Esophagus muscularis mucosa (tissue), 4 donors: ENCODE measurements at places on chromosomes 4 and X. TPM values are rescaled to one million over a fixed set of nuclear protein-coding genes. Genes with fewer than 3 reads are reported as not detected.
A peak's percentile ranks its signal among the peaks of the same experiment; 100 is the strongest.

SRPX gene
- 40.7 TPM for total RNA-seq

ATP1B4 gene
- not detected for total RNA-seq

ELOVL6 gene
- 2.1 TPM for total RNA-seq

LETM1 gene
- total RNA-seq, result 34.7 TPM

IRS4 gene
- total RNA-seq, result not detected

GPM6B gene
- 37.8 TPM for total RNA-seq

DCAF4L1 gene
- 0.29 TPM for total RNA-seq

SMIM10 gene
- total RNA-seq, result 8.9 TPM

AKAP4 gene
- not detected for total RNA-seq

XK gene
- 8.4 TPM for total RNA-seq

DNA sequence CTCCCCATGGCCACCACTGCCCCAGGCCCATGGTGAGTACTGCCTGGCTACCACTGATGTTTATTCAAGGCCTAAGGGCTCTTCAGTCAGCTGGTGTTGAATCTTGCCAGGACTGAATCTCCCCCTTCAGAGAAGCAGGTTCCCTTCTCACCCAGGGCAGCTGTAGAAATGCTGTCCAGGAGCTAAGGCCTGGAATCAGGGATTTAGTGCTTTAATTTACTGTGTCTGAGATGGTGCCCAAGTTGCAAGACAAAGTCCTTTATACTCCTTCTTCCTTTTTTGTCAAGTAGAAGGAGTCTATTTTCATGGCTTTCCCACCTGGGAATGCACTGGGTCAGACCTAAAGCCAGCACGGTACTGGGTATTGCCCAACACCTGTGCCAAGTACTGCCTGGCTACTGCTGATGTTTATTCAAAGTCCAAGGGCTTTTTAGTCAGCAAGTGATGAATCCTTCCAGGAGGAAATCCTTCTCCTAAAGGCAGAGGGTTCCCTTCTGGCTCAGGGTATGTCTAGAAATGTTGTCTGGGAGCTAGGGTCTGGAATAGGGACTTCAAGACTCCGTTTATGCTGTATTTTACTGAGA, 117.6 kb upstream of the ATOH1 start:
- no peak overlapping the region for H3K4me3 ChIP-seq
- no peaks in the 10 kb centered on the region for H3K36me3 ChIP-seq
- H3K27ac ChIP-seq, result no peak overlapping the region
- no peaks in the 10 kb centered on the region for H3K4me1 ChIP-seq

DNA sequence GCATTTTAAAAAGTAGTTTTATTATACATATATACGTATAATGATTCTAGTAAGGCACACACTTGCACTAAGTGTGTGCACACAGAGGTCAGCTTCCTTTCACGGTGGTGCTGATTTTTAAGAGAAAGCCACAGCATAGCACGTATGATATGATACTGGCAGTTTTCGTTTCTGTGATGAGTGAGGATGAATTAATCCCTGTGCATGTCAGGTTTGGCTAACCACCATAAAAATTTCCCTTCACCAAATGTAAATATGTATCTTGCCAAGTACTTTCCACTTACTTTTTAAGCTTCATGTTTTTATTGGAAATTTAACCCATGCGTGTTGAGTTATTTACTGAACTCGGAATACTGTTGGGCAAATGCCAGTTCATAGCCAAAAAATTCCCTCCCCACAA, 84.6 kb downstream of the SYNPO2 start:
- H3K36me3 ChIP-seq, result no peaks in the 10 kb centered on the region
- no peaks in the 10 kb centered on the region for H3K27me3 ChIP-seq
- peak overlapping the region; percentile 82 for H3K27ac ChIP-seq
- H3K4me3 ChIP-seq, result no peak overlapping the region
- DNase-seq, result peak; percentile 4

DNA sequence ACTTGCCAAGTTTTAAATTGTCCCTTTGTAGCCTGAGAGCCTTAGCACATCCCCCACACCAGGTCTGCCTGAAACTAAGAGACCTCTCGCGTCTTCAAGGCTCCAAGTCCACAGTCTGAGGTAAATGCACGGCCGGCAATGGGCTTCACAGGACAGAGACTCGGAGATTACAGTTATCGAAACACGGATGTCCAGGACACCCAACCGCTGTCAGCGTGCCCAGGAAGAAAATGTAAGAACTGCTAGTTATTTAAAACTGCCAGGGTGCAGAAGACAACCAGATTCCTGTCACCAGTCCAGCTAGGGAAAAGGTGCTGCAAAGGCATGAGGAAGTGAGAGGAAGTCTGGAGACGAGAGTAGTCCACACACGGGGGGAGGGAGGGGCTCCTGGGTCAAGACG, 28.9 kb downstream of the ZNF827 start:
- no peaks in the 10 kb centered on the region for H3K27me3 ChIP-seq
- H3K4me3 ChIP-seq, result peak overlapping the region; percentile 50
- H3K4me1 ChIP-seq, result peaks cover 37% of the 10 kb centered on the region
- H3K36me3 ChIP-seq, result no peaks in the 10 kb centered on the region
- DNase-seq, result no peak

- H3K27me3 ChIP-seq, result no peaks in the 10 kb centered on the region
- H3K4me1 ChIP-seq, result no peaks in the 10 kb centered on the region
- no peak for DNase-seq
- H3K4me3 ChIP-seq, result no peak overlapping the region
- no peaks in the 10 kb centered on the region for H3K36me3 ChIP-seq
- no peak overlapping the region for H3K27ac ChIP-seq
Measured at GRCh38 chrX:112056886-112057285, 25.7 kb downstream of the TRPC5 start.

DNA sequence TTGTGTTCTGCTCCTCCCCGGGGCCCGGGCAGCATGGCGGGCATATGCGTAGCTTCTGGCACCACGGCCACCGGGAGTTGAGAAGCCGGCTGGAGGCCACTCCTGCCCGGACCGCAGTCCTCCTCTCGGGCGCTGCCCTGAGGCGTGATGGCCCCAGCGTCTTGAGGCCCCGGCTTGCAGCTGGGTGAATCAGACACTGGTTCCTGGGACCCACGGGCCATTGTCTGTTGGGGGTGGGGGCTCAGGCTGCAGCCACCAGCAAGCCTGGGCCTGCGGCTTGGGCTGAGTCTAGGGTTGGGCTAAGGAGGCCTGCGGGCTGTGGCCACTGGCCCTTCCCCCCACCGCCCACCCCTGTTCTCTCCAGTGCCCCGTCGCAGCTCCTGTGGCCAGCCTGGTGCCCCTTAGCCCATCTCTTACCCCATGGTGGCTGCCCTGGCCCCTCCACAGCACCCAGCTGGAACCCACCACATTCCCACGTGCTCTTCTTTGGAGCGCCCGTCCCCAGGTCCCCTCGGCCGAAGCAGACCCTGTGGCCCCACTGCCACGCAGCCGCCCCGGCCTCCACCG, 6.7 kb upstream of the UVSSA start:
- peaks cover 7% of the 10 kb centered on the region for H3K4me1 ChIP-seq
- DNase-seq, result no peak
- H3K27ac ChIP-seq, result no peak overlapping the region
- peaks cover 62% of the 10 kb centered on the region for H3K36me3 ChIP-seq
- no peaks in the 10 kb centered on the region for H3K27me3 ChIP-seq
- H3K4me3 ChIP-seq, result no peak overlapping the region

GRCh38 chr4:109976189-109976588, 63.5 kb downstream of the EGF start:
- no peak for DNase-seq
- no peak overlapping the region for H3K4me3 ChIP-seq
- H3K27me3 ChIP-seq, result no peaks in the 10 kb centered on the region
- H3K4me1 ChIP-seq, result no peaks in the 10 kb centered on the region

- DNase-seq, result no peak
- no peak overlapping the region for H3K27ac ChIP-seq
- H3K36me3 ChIP-seq, result no peaks in the 10 kb centered on the region
- H3K4me3 ChIP-seq, result no peak overlapping the region
Measured at GRCh38 chrX:9555354-9555753, 90.5 kb downstream of the TBL1X start.

DNA sequence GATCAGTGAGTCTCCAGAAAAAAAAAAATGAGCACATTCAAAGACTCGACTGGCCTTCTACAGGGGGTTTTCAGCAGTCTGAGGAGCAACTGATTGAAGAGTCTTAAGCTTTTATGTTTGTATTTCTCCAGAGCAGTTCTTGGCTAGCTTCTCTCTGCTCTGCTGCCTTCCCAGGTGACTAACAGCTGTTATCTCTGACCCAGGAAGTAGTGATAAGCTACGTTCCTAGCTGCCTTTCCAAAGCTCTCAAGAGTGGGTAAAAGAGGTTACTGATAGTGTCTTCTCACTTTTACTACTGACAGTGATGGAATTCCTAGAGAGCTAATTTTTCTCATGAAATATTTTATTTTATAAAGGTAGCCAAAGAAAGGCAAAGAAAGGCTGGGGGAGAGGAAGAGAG, 66.6 kb downstream of the ENOX2 start:
- no peaks in the 10 kb centered on the region for H3K36me3 ChIP-seq
- no peaks in the 10 kb centered on the region for H3K27me3 ChIP-seq
- DNase-seq, result no peak
- no peak overlapping the region for H3K4me3 ChIP-seq

DNA sequence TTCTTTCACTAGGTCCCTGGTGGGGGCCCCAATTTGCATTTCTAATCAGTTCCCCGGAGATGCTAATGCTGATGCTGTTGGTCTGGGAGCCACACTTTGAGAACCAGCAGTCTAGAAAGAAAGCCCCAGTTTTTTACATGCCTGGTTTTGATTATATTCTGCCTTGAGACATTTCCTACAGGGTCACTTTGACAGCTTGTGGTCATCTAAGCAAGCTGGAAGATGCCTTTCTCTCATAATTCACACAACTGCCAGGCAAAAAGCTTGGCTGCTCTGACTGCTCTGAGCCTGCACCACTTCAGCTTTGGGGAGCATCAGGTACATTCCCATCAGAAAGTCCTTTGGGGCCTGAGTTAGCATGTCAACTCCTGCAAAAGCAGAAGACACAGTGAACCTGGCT, 5.9 kb upstream of the PLAC1 start:
- H3K27ac ChIP-seq, result no peak overlapping the region
- no peaks in the 10 kb centered on the region for H3K36me3 ChIP-seq
- no peak overlapping the region for H3K4me3 ChIP-seq
- no peaks in the 10 kb centered on the region for H3K27me3 ChIP-seq
- no peak for DNase-seq

DNA sequence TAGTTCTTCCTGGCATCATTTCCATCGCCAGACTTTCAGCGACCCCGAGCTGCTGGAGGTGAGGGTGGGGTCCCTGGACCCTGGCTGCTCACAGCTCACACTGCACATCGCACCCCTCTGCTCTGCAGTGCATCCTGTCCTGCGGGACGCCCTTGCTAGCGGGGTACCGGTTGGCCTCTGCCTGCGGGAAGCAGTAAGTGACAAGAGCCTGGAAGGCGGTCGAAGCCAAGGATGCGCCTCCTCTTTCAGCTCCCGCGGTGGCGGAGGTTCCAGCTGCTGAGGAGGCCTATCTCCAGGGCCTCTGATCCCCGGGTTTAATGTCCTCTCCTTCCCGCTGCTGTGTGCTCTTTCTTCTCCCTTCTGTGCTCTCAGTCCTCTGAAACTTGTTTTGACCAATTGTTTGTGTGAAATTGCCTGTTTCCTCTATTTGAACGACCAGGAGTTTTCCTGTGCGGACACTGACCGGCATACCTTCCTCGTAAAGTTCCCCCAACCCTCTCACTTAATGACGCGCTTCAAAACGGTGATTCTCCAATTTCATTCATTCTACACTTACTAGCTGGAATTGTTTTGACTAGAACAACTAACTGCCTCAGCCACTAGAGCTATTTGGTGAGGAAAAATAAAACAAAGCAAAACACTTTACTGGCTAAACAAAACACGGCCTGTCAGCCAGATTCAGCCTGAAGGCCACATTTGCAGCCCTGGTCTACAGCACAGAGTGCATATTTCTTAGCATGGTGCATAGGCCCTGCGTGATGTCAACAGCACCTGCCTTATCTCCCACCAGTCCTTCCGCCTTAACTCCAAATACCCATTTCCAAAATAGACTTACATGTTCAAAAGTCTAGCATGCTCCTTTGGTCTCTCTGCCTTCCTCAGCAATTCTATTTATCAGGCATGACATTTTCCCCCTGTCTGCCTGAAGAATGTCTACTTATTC, 28.0 kb downstream of the MGAT4D start:
- no peak overlapping the region for H3K4me3 ChIP-seq
- no peaks in the 10 kb centered on the region for H3K36me3 ChIP-seq
- no peaks in the 10 kb centered on the region for H3K27me3 ChIP-seq
- no peak for DNase-seq

- H3K27ac ChIP-seq, result no peak overlapping the region
- H3K4me3 ChIP-seq, result no peak overlapping the region
- H3K27me3 ChIP-seq, result no peaks in the 10 kb centered on the region
- no peak for DNase-seq
- H3K4me1 ChIP-seq, result peaks cover 15% of the 10 kb centered on the region
Measured at GRCh38 chr4:88831031-88831430, 133.4 kb upstream of the NAP1L5 start.

- H3K4me3 ChIP-seq, result no peak overlapping the region
- H3K4me1 ChIP-seq, result peaks cover 5% of the 10 kb centered on the region
- no peaks in the 10 kb centered on the region for H3K36me3 ChIP-seq
- H3K27me3 ChIP-seq, result no peaks in the 10 kb centered on the region
- H3K27ac ChIP-seq, result no peak overlapping the region
- DNase-seq, result no peak
Measured at GRCh38 chr4:38855466-38855865, 1.2 kb downstream of the TLR6 start.

GRCh38 chr4:105556206-105556605, 3.8 kb downstream of the ARHGEF38 start:
- no peaks in the 10 kb centered on the region for H3K4me1 ChIP-seq
- no peak overlapping the region for H3K27ac ChIP-seq
- no peaks in the 10 kb centered on the region for H3K36me3 ChIP-seq

- no peak overlapping the region for H3K27ac ChIP-seq
- H3K4me3 ChIP-seq, result no peak overlapping the region
- no peaks in the 10 kb centered on the region for H3K4me1 ChIP-seq
Measured at GRCh38 chr4:160562661-160563060, 1459.8 kb downstream of the RAPGEF2 start.

DNA sequence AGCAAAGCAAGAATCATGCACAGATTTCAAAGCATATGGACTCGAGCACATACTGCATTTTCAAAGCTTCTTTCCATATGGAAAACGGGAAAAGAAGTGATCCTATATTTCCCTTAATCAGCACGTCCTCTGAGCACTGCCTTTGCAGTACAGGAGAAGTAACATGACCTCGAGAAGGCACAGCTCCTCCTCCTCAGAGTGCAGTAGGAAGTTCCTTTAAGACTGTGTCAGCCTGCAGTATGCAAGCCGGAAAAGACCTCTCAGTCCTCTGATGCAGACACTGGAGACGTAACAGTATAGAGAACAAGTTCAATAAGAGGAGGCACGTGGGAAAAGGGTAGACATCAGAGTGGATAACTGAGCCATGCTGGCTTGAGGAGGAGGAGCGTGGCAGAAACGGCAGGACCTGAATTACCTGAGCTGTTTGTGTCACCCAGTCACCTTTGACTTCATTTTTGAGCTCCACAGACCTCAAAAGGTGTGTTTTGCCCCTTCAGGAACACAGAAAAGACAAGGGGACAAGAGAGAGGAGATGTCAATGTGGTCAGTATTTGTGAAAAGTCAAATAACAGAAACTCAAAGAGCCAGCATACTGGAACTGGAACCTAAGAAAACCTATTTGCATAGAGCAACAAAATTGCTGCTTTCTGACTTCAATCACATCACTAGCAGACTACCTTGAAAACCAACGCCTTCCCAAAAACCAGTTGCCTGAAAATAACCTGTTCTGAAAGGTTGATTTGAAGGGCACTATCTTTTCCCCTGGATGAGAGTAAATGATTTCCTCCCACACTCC, 20.8 kb downstream of the IRF2 start:
- peak overlapping the region; percentile 59 for H3K27ac ChIP-seq
- peaks cover 79% of the 10 kb centered on the region for H3K4me1 ChIP-seq
- H3K27me3 ChIP-seq, result no peaks in the 10 kb centered on the region
- DNase-seq, result no peak
- H3K36me3 ChIP-seq, result no peaks in the 10 kb centered on the region

GRCh38 chr4:72341432-72341820, 227.6 kb downstream of the ADAMTS3 start:
- DNase-seq, result no peak
- H3K36me3 ChIP-seq, result no peaks in the 10 kb centered on the region
- H3K4me3 ChIP-seq, result no peak overlapping the region
- H3K27me3 ChIP-seq, result no peaks in the 10 kb centered on the region
